ENCODE measurements at places on chromosomes 5 and 9.

- no peak for DNase-seq
Observed at GRCh38 chr9:95572381-95573151, 55.8 kb upstream of the PTCH1 start.

DNA sequence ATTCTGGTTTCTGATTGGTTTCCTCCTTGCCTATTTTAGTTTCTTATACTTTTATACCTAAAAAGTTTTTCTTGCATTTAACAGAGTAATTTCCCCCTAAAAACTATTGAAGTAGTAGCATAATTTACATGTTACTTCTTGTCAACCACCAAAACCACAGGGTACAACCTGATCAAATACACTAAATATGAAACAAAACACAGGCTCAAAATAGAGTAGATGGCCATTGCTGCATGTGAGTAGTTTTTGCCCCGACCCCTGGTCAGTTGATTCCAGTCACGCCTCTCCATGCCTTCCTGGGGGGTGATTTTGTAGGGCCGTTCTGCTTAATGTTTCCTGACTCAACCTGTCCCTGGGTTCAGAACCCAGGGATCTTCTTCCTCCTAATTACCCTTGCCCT is 101.8 kb downstream of the TLE4 start:
- DNase-seq: no peak

DNA sequence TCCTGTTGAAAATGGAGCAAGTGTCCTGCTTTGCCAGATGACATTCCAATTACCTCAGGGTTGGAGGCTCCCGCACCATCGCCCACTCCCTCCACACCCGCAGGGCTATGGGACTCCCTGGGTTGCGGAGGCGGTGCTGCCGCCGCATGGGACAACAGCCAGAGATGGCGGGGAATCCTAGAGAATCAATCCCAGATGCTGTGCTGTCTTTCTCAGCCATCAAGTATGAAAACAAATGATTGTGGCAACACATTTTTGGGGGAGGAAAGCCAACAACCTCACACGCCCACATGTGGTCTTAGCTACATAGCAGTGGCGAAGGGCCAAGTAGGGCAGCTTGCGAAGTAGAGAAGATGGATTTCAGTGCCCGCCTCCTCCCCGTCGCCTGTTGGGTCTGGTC is 46.7 kb downstream of the IL31RA start:
- no peak for DNase-seq

DNA sequence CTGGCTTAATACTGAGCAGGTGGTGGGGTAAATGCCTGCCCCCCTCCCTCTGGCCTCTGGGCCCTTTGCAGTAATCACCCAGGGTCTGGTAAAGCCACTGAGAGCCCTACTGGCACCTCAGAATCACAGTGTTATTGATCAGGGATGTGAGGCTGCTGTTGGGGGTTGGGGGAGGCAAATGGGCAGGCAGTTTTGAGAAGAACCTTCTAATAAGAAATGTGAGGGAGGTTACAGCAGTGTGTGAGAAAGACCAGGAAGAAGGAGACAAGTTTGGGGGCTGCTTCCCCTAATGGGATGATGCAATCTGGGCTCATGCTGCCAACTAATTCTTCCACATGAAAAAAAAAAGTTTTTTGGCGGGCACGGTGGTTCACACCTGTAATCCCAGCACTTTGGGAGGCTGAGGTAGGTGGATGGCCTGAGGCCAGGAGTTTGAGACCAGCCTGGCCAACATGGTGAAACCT is 3.1 kb upstream of the B4GALT7 start:
- DNase-seq: no peak

GRCh38 chr5:141780240-141780951 is 97.8 kb downstream of the PCDH1 start:
- no peak for DNase-seq

GRCh38 chr5:171537070-171537849 is 117.8 kb downstream of the FGF18 start:
- DNase-seq: no peak

- DNase-seq: no peak
Observed at GRCh38 chr9:116697887-116698286, 10.8 kb downstream of the TRIM32 start.

DNA sequence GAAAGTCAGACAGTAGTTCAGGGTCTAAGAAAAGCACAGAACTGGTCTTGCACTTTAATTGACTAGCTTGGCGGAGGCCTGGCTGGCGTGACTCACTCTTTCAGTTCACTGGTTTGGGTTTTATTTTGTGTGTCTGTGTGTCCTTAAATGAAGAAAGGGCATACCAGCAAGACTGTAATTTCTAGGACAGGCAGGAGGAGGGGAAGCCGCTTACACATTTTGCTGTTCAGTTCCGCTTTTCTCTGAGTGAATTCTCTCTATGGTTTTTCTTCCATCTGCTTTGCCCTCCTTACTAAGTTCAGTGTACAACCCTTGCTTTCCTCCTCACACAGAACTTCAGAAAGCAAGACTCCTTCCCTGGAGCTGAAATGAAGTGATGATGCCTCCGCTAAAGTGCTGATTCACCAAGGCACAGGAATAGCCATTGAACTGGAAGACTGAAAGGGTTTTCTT is 150.8 kb downstream of the MEF2C start:
- no peak for DNase-seq

- DNase-seq: peak; percentile 55
Observed at GRCh38 chr5:17189381-17190036, 27.9 kb upstream of the BASP1 start.

GRCh38 chr5:34509392-34509791 is 146.7 kb upstream of the RAI14 start:
- DNase-seq: no peak

GRCh38 chr5:170648541-170648940 is 135.0 kb upstream of the GABRP start:
- no peak for DNase-seq

DNA sequence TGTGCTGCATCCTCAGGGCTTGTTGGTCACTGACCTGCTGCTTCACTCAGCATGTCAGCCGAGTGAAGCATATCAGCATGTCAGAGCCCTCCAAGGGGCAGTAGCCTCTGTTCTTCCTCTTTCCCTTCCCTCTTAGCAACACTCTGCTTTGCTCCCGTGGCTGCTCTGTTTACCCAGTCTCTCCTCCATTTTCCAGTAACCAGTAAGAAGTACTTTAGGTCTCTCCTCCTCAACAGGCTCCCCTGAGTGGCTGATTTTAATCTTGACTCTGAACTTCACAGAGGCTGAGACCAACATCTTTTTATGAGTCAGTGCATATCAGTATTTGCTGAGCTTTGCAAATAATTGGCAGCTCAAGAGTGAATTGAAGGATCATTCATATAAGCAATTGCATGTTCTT is 18.6 kb upstream of the ADRB2 start:
- no peak for DNase-seq

GRCh38 chr5:158897444-158898160 is 202.1 kb downstream of the EBF1 start:
- no peak for DNase-seq

DNA sequence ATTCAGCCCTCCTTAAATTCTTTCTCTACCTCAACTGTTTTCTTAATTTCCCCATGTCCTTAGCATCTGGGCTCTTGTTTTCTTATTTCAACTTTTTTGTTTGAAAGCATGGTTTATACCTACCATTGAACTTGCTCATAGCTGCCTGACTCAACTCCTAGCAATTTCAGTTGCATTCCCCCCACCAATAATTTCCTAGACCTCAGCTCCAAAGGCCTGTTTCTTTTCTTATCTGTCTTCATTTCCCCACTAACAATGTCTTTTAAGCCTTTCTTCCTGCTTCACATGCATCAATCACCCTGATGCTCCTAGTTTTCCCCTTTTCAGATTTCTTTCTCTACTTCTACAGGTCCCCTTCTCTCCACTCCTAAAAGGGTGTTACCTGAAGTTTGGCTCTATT is 129.7 kb upstream of the PDE4D start:
- no peak for DNase-seq

GRCh38 chr5:113299591-113299990 is 135.2 kb downstream of the TSSK1B start:
- no peak for DNase-seq

DNA sequence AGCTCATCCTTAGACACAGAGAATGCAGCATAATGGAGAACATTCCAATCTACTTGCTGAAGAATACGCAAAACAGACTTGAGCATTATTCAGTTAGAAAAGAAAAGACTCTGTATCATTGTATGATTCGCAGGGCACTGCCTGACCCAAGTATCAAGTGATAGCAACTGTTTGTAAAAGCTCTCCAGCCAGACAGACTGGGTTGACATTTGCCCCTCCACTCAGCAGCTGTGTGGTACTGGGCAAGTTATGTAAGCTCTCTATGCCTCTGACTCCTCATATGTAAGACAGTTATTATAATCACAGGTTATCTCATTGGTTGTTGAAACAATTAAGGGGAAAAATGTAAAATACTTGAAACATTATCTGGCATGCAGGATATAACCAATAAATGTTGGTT is 505.0 kb downstream of the ELAVL2 start:
- no peak for DNase-seq

GRCh38 chr9:70639853-70640814 is 225.7 kb upstream of the KLF9 start:
- no peak for DNase-seq

DNA sequence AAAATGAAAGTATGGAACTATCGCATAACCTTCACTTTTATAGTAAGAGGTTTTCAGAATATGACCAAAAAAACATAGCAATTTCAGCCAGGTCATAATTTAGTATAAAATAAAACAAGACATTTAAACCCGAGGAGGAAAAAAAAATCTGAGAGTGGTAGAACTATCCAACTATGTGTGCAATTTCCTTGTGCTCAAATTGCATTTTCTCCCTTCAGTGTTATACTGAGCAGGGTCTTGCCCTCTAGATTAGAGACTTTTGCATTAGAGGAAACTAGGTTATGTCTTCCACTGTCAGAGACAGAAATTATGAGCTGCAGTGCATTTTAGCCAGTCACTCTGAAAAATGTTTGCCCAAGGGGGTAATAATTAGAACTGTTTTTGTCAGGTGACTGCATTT is 330.6 kb downstream of the NR2F1-AS1 start:
- DNase-seq: no peak

- no peak for DNase-seq
Observed at GRCh38 chr5:150301901-150302300, 804 bp downstream of the ARSI start.

GRCh38 chr9:24820196-24820595 is 274.5 kb upstream of the IZUMO3 start:
- DNase-seq: no peak

- DNase-seq: no peak
Observed at GRCh38 chr9:100324594-100325200, 28.0 kb downstream of the TEX10 start.

DNA sequence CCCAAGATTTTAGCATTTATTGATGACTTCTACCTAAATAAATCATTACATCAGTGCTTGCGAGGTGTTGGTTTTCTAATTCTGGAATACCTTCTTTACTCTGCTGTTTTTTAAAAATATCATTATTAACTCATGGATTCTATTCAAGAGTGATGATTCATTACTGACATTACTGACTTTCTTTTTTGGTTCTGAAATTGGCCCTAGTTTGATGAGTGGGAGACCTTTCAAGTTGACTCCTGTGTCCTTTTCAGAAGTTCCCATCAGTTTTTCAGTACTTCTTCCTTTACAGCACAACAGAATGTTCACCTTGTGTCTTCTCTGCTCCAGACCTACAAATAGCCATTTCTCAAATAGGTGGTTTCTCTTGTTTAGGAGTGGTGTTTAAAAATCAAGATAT is 114.1 kb downstream of the PCSK5 start:
- DNase-seq: no peak

- no peak for DNase-seq
Observed at GRCh38 chr9:127059765-127060361, 62.6 kb downstream of the ANGPTL2 start.

DNA sequence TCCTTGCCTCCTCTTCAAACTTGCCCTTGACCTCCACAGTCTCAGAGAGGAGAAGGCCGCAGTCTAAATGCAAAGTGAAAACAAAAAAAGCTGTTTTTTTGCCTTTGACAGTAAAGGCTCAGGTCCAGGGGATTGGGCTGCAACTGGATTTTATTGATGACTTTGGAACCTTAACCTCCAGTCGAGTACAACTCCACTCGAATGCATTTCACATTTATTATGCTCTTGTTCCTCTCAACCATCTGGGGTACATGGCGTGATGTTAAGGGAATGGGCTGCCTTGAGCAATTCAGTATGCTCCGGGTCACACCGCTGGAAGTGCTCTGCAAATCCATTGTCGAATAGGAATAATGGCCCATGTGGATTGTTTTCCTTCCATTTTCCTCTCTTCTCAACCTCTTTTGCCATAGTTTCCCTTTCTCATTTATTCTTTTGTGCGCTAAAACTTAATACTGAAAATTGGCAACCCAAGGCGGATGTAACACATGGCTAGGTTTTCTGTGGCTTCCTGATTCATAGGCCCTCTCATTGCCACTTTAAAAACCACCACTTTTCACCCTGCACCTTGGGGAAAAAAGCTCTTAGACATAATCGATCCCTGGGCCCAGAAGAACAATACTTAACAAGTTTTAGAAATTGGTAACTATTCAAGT is 34.3 kb downstream of the ITK start:
- no peak for DNase-seq

- no peak for DNase-seq
Observed at GRCh38 chr5:14330729-14331385, 187.7 kb downstream of the TRIO start.

DNA sequence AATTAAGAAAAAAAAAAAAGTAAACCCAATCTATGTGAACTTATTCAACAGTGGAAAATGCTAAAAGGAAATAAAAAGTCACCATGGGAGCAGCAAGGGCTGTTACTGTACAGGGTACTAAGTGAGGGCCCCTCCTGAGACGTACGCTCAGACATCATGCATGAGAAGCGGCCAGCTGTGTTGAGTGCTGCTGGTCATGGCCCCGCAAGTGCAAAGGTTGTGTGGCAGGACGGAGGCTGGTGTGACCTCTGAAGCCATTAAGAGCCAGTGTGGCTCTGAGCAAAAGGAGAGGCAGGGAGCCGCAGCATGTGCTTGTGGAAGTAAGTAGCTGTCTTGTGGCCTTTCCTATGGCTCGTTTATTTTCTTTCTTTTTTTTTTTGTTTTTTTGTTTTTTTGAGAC is 3.1 kb upstream of the ZNF79 start:
- no peak for DNase-seq

DNA sequence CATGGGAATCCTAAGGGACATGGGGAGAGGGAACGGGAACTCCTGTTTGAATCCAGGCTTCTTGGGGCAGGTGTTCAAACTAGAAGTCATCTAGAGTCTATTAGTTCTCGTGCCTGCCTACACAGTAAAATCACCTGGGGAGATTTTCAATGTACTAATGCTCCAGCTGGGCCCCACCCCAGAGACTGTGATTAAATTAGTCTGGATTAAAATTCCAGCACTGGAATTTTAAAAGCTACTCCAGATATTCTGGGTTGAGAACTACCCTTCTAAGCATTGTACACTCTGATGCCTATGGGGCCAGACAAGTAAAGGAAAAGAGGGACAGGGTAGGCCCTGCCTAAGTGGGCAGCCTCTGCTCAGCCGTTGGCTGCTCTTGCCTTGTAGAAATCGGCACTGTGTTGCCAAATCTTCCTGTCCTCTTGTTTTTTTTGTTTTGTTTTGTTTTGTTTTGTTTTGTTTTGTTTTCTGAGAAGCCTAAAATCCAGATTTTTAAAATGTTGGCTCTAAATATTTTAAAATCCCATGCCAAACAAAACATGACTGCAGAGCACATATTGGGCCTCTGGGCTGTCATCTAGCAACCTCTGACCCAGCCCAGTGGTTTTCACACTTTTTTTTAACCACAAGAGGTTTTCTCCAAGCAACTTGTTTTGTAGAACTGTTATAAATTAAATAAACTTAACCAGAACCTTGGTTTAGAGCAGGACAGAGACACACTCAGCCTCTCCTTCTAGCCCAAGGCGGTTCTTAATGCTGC is 29.0 kb downstream of the ADRB2 start:
- no peak for DNase-seq

Data from stimulated activated CD4-positive, alpha-beta T cell treated with anti-CD3 and anti-CD28 coated beads, Interleukin-4, amount 100 ng/mL, for 48 hours (primary cell).